ENCODE measurements at places on chromosomes 7 and 10.
A peak's percentile ranks its signal among the peaks of the same experiment; 100 is the strongest.

DNA sequence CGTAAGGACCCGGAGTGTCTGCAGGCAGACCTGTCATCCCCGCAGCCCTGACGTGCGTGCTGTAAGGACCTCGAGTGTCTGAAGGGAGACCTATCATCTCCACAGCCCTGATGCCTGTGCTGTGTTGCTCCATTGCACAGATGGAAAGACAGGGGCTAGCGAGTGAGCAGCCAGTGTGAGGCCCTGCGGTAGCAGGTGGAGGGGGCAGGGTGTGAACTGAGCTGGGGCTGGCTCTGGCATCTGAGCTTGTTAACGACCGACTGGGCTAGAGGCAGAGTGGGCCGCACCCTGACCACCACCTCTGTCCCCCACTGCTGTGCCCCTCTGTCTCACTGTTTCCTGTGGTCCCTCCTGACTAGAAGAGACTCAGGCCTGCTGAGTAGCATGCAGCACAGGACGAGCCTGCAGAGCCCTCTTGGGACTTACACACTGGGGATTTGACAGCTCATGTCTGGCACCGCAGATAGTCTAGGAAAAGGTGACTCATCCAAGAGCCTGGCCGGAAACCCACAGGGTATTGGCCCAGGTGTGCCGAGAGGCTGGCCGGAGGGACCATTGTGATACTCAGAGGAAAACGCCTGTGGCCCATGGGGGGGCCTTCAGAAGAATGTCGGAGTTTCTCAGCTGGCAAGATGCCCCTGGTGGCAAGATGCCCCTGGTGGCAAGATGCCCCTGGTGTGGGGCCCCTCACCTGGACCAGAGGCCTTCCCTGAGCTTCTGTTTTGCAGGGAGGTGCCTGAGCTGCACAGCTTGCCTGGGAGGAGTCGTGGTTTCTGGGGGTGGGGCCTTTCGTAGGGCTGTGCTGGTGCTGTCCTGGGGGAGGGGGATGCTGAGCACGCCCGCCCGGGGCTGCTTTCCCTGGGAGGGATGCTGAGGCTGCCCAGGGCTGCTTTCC is 34.3 kb downstream of the INPP5A start:
- DNase-seq, result peak; percentile 67

GRCh38 chr7:2036786-2037185 is 196.0 kb downstream of the MAD1L1 start:
- no peak for DNase-seq

GRCh38 chr7:127876393-127876792 is 154.8 kb downstream of the LRRC4 start:
- DNase-seq, result no peak

DNA sequence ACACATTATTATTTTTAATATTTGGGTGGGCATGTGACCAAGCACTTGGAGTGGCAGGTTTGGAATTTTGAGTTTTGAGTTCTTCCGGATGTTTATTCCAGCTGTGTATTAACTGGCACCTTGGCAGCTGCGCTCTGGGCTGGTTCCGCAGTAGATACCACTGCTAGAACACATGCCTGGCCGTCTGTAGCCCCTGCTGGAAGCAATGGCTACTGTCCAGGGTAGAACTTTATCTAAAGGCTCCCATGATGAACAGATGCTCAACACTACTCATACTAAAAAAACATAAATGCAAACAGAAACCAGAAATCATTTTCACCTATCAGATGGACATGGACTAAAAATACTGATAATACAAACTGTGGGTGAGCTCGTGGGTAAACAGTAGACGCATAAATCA is 19.4 kb upstream of the SH3PXD2A start:
- DNase-seq, result no peak

DNA sequence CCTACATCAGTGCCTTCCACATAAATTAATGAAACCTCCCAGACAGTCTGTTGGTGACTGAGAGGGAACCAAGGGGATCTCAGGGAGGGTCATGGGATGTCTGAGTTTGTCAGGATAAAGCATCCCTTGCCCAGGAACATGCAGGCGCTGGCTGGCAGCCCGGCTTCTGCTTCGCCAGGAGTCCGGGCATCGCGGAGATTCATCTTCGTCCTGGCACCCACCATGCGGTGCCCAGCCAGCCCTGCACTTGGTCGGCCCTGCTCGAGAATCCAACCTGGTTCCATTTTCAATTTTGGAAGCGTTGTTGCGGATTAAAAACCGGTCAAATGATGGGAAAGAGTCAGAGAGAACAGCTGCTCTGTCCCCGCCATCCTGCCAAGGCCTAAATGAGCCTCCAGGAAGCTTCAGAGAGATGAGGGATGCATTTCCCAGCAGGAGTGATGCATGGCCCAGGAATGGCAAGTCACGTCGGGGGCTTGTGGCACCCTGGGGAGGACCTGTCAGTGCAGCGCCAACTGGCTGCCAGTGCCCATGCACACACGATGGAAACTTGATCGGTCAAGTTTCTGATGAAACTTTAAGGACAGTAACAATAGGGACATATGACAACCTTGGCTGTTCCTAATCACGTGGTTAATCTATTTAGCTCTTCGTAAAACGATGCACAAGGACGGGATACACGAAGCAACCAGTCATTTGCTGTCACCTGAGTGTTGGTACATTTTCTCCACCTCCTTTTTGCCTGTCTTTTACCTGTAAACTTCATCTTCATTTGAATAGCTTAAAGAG is 260.8 kb upstream of the MKI67 start:
- no peak for DNase-seq

DNA sequence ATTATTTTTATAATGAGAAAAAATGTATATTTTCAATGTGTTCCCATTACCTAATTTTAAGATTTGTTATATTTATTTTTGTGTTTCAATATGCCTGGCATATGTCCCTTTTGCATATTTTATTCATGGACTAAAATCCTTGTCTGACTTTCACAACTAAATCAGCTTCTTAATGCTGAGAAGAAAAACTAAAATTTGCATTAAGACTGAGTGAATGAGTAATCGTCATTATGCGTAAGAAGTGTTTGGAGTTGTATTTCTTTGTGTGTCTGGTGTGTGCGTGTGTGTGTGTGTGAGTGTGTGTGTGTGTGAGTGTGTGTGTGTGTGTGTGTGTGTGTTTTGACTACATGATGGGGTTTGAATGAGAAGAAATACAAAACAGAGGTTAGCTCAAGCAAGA is 201.7 kb upstream of the SP8 start:
- no peak for DNase-seq

- DNase-seq, result no peak
These were observed 47.7 kb downstream of the CLEC2L start for GRCh38 chr7:139571190-139571589.

GRCh38 chr7:14839307-14839706 is 63.2 kb downstream of the DGKB start:
- DNase-seq, result no peak

DNA sequence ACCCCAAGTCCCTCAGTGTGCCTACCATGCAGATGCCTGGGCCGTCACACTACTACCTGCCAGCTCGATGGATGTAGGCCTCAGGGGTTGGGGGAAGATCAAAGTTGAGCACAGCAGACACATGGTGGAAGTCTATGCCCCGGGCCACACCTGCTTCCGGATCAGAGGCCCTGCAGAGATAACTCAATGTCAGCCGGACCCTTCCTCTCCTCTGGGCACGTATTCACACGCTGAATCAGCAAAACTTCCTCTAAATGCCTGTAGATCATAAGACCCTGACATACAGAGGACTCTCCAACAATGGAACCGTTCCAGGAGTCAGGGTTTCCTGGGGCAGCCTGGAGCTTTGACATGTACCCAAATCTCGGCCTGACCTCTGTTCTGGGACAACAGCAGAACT is 3.7 kb downstream of the DDX56 start:
- no peak for DNase-seq

DNA sequence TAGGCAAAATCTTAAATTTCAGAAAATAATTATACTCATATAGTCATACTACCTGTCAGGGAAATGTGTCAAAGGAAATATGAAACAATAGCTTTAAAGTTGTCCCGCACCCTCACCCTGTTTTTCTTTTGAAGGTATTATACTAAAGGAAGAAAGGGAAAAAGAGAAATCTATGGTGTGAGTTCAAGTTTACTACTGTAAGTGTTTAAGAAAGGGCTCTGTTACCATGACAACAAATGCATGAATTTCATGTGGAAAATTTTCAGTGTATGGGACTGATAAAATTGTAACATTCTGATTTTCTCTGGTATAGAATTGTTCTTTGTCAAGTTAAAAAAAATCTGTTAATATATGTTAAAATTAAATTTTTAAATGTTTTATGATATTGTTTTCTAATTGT is 229.8 kb downstream of the ADK start:
- no peak for DNase-seq

DNA sequence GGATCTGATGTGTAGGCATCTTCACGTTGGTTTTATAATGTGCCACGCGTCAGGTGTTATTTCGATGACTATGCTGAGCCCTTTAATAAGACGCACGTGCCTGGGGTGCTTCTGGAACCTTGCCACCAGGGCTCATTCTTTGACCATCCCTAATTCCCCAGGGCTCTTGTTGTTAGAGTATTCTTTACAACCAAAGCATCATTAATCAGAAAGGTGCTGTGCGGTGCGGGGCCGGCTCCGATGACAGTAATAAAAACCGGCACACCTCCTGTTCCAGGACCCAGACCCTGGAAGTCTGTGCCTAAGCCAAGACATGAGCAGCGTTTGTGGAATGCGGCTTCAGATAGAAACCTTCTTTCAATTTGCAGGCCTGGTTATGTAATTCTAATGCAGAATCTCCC is 58.4 kb downstream of the MGMT start:
- DNase-seq, result no peak

- DNase-seq, result no peak
These were observed 24.5 kb downstream of the FOXK1 start for GRCh38 chr7:4706384-4707216.

DNA sequence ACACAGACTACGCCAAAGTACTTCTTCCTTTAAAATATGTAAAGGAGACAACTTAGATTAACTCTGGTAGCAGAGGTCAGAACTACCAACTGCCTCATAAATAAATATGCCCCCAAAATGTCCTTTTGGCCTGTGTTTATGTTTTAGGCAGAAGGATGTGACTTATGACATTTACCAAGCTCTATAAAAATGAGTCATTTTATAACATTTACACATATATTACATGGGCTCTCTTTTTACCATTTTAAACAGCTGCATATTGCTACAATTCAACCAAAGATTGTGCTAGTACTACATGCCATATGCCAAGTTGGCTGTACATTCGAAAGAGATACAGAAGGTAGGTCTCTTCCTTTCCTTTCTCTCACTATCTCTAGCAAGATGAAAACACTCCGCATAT is 12.4 kb downstream of the ABLIM1 start:
- no peak for DNase-seq

DNA sequence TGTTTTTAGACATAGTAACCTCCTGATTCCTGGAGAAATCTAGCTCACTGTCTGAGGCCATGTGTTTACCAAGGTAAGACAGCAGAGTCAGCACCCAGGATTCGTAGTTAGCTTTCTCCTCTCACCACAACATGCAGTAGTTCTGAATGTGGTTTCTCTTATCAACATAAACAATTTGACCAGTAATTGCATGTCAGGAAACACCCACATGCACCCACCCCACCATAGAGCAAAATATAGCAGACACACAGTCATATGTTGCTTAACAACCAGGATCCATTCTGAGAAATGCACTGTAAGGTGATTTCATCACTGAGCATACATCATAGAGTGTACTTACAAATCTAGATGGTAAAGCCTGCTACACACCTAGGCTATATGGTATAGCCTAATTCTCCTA is 1004.0 kb downstream of the ANKRD7 start:
- no peak for DNase-seq

DNA sequence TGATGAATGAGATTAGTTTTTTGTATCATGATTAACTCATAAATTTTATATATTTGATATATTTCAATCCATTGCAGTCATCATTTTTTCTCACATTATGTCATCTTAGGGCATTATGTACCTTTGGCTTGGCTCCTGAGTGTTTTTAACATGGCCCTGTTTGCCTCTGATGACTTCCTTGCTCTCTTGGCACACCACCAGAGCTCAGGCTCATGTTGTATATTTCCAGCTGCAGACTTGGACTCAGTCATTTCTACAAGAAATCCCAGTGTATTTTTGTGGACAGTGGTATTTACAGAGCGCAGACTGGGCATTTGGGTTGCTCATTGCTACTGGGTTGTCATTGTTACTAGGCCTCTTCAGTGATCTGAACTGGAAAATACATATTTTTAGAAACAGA is 188.5 kb downstream of the ADRA2A start:
- DNase-seq, result no peak

DNA sequence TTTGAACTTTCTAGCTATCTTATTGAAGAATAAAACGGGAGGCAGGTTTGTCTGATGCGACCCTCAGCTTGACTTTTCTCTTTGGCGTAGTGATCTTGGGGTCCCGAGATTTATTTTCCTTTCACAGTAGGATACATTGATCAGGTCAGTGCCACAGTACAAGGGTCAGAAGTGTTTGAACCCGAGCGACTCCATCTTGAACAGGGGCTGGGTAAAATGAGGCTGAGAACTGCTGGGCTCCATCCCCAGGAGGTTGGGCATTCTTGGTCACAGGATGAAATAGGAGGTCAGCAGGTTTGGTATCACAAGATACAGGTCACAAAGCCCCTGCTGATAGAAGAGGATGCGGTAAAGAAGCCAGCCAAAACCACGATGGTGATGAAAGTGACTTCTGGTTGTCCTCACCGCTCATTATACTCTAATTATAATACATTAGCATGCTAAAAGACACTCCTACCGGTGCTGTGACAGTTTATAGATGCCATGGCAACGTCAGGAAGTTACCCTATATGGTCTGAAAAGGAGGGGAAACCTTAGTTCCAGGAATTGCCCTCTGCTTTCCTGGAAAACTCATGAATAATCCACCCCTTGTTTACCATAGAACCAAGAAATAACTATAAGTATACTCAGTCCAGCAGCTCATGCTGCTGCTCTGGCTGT is 3.0 kb upstream of the TECPR1 start:
- DNase-seq, result no peak

DNA sequence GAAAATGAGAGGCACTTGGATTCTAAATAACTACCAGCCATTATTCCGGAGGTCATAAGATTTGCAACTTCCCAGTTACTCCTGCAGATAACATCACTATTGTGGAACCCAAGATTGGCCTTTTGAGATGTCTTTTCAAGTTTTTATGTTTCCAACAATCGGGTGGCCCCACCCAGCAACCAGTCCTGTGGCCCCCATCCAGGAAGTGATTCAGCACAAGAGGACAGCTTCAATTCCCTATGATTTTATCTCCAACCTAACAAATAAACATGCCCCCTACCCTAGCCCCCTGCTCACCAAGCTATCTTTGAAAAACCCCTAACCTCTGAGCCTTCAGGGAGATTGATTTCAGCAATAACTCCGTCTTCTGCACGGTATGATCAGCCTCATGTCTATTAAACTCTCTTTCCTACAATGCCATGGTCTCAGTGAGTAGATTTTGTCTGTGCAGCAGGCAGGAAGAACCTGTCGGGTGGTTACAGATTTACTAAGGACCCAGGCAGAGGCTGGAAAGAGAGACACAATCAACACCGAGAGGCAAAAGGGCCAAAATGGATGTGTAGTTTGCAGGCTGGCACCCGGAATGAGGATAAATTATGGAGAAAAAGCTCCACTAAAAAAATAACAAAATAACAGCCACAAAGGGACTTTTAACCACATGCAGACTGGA is 83.9 kb upstream of the UNC5B start:
- no peak for DNase-seq

- DNase-seq, result no peak
These were observed 241.3 kb upstream of the LRRTM3 start for GRCh38 chr10:66684581-66684980.
